Right atrium auricular region (tissue), 2 donors: ENCODE measurements at places on chromosomes 5 and 9. TPM values are rescaled to one million over a fixed set of nuclear protein-coding genes. Genes with fewer than 3 reads are reported as not detected.

- DNase-seq, result no peak
Measured at GRCh38 chr9:95910023-95910707, 34.7 kb downstream of the ERCC6L2 start.

DNA sequence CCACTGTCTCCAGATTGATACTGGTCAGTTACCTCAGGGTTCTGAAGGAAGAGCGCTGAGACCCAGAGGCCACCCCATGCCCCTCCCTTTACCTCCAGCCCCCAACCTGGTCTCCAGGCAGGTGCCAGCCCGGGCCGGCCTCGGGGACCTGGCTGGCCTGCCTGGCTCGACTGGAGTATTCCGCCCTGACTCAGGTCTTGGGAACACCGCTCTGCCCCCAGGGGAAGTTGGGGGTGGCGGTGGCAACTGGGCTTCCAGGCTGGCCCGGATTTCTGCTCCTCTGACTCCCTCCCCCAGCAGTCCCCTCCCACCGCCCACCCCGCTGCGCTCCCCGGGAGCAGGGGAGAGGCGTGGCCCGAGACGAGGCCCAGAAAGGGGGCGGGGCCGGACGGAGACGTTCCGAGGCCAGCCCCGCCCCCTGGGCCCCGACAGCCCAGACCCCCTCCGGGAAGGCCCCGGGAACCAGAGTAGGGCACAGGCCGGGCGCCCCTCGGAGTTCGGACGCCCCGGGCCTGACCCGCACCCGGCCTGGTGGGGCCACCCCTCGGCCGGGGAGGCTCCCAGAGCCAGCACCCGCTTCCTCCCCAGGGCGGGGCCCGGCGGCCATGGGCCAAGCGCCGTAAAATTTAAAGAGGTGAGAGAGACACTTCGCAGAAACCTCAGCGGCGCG, 82.5 kb upstream of the ZBTB43 start:
- DNase-seq, result no peak

NTNG2 gene
- 5.2 TPM for total RNA-seq

DNA sequence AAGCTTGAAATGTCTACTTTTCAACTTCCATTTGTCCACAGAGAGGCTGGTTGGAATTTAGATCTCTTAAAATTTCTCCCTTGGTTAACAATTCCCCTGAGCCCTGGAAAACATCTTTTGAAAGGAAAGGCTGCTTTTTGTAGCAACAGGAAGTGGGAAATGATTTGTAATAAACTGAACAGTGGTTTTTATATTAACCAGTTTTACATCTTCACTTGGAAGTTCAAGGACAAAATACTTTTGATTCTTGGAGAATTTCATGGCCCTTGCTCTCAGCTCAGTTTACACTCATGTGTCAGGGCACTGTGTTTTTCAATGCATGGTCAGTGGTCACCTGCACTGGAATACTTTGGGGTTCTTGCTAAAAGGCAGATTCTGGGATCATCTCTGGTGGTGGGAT, 9.9 kb downstream of the MLANA start:
- no peak for DNase-seq

DNA sequence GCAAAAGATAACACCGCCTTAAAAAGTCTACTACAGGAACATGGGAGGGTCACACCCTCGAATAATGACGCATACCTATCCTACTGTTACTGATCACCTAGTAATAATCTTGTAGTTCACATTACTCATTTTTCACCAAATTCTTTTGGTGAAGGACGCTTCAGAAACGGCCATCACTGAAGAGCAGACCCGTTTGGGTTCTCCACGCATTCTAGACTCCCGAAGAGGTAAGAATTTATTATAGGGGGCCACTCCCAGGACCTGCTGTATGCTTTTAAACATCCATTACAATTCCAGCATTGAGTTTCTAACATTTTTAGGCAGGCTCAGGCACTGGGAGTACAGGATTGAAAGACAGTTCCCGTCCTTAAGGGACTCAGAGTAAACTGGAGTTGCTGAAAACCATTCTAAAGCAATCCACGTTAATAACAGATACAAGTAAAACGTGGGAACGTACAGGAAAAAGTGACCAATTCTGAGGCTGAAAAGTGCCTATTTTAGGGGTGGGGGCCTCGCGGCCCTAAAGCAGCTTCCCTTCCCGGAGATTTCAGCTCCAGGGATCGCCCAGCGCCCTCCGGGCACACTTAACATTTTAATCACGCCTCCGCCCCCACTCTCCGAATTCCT, at the start of gene FER:
Gene FER (plus strand): TSS at position 124 of the 627 bp plus-strand sequence. CDS start 50,286 bp downstream, outside the sequence.
- no peak for DNase-seq

DNA sequence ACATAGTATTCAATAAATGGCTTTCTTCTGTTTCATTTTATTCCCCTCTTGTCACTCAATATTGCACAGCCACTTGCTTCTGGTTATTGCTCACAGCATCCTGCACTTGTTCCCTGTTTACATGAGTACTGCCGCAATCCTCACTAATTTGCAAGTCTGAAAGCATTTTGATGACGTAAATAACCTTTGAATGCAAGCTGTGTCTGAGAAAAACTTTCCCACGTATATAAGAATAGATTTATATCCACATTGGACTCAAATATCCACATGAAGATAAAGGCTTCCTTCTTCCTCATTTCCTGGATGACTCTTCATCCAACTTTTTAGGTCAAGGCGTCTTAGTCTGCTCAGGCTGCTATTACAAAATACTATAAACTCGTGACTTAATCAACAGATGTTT, 88.2 kb upstream of the DAP start:
- DNase-seq, result no peak

GAS1 gene
- 78.6 TPM for total RNA-seq

PIP5KL1 gene
- not detected for total RNA-seq

NDST1 gene
- total RNA-seq, result 81.4 TPM

TICAM2 gene
- 0.67 TPM for total RNA-seq

DNA sequence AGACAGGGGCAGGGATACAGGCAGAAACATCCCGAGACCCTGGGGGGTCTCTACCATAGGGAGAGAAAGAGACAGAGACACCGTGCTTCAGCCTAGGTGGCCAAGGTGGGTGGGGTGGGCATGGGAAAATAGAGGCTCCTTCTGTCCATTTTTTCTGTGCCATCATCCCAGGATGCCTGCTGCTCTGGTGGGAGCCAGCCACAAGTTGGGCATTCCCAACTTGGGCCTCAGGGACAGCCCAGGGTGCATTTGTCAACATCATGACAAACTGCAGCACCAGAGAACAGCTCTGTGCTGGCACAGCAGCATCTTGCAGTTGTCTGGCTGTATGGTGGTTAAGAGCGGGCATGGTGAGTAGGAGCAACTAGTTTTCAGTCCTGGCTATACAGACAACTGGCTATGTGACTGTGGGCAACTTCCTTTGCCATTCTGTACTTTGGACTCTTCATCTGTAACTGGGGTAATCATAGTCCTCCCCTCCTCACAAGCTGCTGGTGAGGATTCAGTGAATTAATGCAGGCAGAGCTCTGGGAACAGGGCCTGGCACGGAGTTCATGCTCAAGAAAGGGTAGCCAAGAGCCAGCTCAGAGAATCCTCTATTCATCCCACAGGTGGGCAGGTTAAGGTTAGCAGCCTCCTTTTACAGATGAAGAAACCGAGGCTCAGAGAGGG, 100.4 kb downstream of the RGS3 start:
- DNase-seq, result no peak

DNA sequence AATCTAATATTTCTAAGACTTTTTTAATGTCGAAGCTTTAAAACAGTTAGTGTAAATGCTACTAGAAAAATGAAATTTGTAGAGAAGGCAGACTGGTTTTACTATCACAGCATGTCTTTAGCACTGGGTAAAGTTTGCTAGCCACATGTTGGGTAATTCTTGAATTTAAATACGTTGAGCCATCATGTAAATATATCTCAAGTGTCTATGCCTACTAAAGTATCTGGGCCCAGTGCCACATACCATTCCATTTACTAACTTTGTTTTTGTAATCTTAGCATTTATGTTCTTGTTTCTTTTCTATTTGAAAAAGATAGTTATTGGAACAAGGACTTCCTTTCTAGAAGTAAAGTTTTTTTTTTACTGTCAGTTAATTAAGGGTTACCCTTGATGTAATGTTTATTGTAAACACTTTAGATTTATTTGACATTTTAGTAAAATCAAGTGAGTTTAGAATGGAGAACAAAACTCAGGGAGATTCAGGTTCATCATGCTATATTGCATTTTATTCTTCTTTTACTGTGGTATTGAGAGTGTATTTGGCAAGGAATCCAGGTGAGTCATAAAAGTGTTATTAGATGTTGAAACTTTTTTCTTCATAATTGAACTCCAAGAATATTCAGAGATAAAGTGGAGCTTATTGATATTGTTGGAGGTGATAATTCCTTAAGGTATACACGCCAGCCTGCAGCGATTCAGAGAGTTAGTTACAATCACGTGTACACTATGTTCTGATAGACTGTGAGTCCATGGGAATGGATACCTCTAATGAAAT, 182.4 kb downstream of the CCDC171 start:
- DNase-seq, result no peak

GRCh38 chr9:127214421-127215267, 49.9 kb upstream of the GARNL3 start:
- DNase-seq, result no peak

GRCh38 chr9:20980832-20981455, 50.5 kb downstream of the HACD4 start:
- no peak for DNase-seq

DNA sequence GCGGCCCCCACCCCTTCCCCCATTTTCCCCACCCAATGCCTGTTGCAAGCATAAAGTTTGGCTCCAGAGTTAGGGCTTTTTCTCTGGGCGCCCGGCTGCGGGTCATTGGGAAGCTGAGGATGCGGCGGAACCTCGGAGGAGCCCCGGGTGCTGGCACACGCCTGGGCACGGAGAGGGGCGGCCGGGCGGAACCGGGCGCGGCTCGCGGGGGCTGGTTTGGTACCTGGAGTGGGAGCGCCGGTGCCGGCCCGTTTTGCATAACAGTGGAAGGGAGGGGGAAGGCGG, 1.2 kb downstream of the PPARGC1B start:
- DNase-seq, result no peak

F2RL1 gene
- 10.6 TPM for total RNA-seq

- DNase-seq, result no peak
Measured at GRCh38 chr5:143985832-143986515, 174.0 kb downstream of the HMHB1 start.

DNA sequence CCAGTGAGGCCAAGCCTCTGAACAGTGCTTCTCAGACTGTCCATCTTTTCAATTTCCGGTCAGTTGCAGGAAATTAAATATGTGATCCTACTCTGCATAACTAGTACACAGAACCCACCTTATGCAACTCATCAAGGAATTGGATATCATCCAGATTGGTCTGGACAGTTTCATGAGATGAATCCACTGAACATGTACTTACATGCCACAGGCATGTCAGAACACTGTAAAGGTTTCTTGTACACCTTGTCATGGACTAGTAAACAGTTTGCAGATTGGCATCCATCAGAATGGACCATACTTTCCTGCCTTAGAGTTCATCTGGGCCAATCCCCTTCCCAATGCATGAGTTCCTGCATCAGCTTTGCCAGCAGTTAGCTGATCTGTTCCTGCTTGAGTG, 30.4 kb downstream of the GARNL3 start:
- no peak for DNase-seq

ZDHHC12 gene
- 24.4 TPM for total RNA-seq

DNA sequence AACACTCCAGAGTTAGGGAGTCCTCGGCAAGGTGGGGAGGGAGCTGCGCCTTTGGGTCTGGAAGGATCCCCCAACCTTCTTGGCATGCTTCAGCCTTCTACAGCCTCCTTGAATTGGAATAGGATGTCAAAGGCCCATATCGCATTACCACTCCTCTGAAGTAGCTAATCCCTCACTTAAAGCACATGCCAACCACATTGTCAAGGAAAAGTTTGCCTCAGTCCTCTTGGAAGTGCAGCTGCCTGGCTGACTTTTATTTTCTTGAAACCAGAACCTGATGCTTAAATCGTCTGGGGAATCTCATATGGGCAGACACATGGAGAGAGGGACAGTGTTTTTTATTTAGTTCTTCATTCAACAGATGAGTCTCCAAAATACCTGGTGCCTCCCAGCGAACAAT, 14.5 kb downstream of the CXCL14 start:
- no peak for DNase-seq

NELFB gene
- total RNA-seq, result 38.0 TPM

- no peak for DNase-seq
Measured at GRCh38 chr9:112535811-112536210, 49.2 kb downstream of the KIAA1958 start.

RICTOR gene
- 25.1 TPM for total RNA-seq

- no peak for DNase-seq
Measured at GRCh38 chr5:35810601-35811000, 46.1 kb upstream of the IL7R start.

CDHR2 gene
- total RNA-seq, result not detected

DNA sequence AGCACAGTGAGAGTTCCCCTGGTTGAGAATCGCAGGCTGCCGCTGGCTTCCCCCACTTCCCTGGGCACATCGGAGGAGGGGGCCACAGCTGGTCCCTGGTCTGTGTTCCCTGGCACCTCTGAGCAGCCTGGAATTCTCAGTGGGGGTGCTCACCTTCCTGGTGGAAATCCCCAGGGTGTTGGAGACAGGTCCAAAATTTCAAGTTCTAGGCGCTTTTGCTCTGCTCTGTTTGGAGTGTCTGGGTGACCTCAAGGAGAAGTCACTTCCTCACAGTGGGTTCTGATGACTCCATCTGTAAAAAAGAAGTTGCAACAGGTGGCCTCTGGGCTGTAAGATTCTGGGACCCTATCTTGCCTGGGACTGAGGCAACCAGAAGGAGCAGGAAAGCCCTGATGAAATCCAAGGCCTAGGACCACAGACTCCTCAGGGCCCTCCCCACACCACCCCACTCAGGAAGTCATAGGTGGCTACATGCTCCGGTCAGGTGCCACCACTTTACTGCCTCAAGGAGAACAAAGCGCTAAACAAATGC, at the start of gene TRAF1:
Gene TRAF1 (minus strand): TSS at position 400 of the 532 bp plus-strand sequence. CDS start 721 bp downstream, outside the sequence.
- DNase-seq, result no peak

SV2C gene
- 0.15 TPM for total RNA-seq

DNA sequence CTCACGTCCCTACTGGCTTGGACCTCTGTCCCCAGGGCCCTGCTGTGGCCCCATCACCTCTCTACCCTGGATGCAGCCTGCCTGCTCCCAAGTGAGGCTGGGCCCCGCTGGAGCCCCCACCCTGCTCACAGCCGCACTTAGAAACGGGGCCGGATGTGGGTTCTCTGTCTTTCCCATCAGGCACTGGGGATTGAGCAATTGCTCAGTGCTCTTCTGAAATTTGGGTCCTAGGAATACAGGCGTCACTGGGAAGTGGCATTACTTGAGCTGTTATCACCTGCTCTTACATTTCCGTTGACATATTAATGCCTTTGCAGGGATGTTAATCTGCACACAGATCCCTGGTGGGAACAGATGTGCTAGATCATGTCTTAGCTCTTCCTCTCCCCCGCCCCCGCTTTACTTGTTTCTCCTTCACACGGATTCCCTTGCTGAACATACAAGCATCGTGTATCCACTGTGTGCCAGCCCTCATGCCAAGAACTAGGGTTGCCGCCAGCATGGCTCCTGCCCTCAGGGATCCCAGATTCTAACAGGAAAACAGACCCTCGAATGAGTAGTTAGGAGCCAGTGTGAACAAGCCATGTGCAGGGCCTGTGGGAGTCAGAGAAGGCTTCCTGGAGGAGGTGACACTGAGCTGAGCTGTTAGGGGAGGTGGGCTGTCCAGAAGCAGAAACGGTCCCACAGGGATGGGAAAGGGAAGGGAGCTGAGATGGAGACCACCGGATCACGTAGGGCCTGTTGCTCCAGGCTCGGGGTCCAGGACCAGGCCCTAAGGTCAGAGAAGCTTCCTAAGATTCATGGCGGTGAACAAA, 65.1 kb downstream of the NEK6 start:
- no peak for DNase-seq

PCDHA9 gene
- 0.04 TPM for total RNA-seq

GLDC gene
- not detected for total RNA-seq
